ENCODE measurements at places on chromosomes 7 and 10.

- peak; percentile 90 for DNase-seq
Measured at GRCh38 chr7:121084748-121085336, 96.3 kb downstream of the CPED1 start.

DNA sequence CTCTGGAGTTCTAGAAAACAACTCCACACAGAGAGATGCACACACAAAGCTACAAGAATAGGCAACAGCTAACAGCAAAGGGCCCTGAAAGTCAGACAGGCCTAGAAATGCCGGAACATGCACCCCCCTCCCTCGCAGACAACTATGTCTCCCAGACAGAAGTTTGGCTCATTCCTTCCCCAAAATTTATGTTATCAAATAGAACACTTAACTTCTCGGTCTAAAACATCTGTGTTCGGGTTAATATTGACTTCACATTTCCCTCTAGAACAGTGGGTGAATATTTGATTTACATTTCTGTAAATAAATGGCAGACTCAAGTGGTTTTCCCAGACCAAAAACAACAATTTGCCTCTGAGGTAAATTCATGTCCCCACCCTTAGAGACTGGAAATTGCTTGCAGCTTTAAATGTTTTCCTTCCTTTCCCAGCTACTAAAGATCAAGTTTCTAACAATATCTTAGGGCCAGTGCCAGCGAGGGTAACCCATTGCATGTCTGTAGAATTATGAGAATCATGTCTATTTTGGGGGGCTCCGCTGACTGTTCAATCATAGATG is 92.5 kb upstream of the INHBA start:
- DNase-seq = no peak

DNA sequence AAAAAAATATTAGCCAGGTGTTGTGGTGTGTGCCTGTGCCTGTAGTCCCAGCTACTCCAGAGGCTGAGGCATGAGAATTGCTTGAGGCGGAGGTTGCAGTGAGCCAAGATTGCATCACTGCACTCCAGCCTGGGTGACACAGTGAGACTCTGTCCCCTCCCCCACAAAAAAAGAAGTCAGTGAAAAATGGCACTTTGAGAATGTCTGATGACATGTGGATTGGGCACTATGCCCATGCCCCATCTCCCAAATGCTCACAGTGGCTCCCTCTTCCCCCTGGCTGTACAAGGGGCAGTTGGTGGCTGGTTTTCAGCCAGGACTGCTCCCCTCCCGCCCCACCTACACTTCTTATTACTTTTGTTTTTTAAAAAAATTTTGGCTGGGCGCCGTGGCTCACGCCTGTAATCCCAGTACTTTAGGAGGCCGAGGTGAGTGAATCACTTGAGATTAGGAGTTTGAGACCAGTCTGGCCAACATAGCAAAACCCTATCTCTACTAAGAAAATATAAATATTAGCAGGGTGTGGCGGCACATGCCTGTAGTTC is 26.1 kb downstream of the IL15RA start:
- no peak for DNase-seq

- DNase-seq = no peak
Measured at GRCh38 chr10:36183056-36183455, 541.0 kb upstream of the FZD8 start.

- no peak for DNase-seq
Measured at GRCh38 chr10:22713853-22714478, 412 bp downstream of the PIP4K2A start.

GRCh38 chr10:89245802-89246201 is 5.8 kb downstream of the LIPA start:
- DNase-seq = no peak

DNA sequence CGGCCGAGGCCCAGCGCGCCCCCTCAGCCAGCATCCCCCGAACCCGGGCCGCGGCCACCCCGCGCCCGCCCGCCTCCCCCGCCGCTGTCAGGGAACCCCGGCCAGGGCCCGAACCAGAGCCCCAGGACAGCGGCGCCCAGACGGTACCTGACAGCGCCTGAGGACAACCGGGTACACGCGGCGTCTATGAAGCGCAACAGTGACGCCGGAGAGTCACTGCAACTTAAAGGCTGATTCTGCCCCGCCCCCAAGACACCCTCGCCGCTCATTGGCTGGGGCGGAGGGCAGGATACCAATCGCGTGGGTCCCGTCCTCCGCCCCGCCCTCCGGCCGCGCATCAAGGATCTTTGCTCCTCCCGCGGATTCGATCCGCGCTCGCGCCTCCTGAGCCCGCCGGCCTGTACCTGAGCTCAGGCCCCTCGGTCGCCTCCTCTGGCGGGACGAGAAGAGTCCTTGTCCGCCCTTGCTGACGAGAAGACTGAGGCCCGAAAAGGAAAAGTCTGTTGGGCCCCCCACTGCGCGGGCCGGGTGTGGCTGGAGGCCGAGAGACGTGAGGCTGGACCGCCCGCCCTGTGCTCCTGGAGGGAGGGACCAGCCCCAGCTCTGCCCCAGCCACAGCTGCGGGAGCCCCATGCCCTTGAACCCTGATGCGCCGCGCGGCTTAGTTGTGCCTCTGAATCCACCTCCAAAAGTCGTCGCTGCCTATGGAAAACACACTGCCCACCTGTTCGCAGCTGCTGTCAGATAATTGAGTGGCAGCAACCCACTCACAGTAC is at the start of gene OAT:
TSS of gene OAT (minus strand) at position 198 of the 776 bp plus-strand sequence. CDS start 6,752 bp downstream, outside the sequence.
- DNase-seq = peak; percentile 77

DNA sequence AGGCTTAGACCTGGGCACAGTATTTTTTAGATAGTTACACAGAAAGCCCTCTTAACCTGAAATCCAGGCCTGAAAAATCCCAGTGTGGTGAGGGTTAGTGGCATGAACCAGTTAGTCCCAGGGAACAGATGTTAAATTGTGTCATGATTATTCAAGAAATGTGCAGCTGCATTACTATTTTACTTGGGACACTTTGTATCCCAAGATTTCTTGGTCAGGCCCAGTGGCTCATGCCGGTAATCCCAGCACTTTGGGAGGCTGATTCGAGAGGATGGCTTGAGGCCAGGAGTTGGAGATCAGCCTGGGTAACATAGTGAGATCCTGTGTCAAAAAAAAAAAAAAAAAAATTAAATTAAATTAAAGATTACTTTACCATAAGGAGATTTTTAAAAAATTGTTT is 36.0 kb upstream of the OTUD1 start:
- no peak for DNase-seq

GRCh38 chr7:79949778-79950177 is 184.9 kb upstream of the GNAI1 start:
- DNase-seq = no peak

DNA sequence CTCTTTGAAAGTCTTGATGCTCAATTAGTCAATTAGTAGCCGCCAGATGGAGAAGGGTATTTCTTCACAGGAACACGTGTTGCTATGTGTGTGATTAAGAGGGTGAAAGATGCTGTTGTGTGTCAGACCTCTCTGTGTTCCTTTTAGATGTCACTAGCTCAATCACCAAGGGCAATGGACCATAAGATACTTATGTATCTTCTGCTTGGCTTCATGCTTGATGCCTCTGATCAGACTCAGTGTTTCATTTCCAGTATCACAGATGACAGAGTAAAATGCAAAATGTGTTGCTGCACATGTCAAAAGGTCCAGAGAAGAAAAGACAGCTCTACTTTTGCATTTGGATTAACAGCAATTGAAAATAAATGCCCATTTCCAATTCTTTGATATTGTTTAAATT is 865.9 kb downstream of the CNTNAP2 start:
- DNase-seq = no peak

DNA sequence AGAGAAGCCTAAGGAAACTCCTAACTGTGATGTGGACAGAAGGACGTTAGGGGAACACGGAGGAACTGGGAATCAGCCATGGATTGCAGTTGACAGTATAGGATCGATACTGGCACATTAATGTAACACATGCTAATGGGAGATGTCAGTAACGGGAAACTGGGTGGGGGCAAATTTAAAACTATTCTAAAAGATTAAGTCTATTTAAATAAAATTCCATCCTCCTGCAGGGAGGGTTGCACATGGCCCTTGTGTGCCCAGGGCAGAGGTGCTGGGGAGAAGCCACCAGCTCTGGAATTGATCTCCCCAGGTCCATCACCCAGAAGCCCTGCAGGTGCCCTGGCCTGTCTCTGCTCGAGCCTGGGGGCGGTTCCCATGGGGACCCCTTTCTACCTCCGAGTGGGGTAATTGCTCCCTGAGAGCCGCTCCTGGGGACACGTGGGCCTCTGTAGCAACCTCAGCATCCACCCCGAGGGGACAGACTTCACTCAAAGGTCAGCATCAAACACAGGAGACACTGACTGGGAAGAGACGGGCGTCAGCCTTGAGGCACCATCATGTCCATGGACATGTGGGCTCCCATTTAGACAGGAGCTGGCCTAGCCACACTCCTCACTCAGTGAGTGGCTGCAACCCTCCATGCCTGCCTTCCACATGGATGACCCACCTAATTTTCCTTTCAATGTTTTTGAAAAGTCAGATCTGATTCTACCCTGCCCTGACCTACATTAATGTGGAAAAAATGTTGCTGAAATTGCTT is 21.1 kb downstream of the SCART1 start:
- no peak for DNase-seq
